ENCODE measurements at places on chromosomes 2 and 18.

GRCh38 chr18:28050545-28050944 lies 126.4 kb downstream of the CDH2 start:
- DNase-seq, result no peak

DNA sequence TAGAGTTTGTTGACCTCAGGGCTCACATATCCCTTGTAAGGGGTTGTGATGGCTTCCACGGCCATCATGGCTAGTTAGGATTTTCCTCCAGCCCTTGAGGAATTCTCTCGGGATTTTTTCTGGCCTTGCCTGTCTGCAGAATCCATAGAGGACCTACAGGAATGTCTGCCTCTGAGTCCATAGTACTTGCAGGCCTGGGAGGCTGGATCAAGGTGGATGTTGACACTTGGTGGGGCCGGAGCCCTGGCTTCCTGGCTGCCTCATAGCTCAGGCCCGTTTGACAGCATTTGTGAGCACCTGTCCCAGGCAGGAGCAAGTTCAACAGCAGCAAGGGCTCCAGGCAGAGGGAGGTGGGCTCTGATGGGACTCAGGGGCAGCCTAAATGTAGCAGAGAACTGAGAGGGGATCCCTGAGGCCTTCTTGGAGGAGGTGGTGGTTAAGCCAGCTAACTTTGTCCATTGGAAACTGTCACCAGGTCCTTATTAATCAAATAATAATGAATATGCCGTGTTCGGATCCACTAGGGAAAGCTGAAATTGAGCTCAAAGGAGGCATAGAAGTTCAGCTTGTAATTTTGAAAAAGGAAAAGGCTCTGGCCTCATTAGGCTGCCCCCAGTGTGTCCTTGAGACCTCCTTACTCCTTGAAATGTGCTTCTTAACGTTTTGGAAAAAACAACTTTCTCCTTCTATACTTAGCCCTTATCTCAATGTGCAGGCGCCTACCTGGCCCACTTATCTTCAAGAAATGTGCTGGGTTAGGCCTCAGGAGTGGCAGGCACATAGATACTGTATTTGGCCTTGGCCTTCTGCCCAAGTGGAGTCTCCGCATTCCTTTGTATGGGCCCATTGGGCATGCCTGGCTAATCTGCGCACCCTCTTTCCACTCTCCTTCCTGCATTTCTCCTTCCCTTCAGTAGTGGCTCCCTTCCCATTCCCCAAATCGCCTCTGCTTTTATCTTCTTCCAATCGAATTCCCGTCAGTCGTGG lies 66.9 kb downstream of the HPCAL1 start:
- DNase-seq, result no peak

- DNase-seq, result peak; percentile 16
Measured at GRCh38 chr18:23585007-23585871, 1.1 kb downstream of the NPC1 start.

GRCh38 chr2:75728614-75729419 lies 18.1 kb upstream of the GCFC2 start:
- DNase-seq, result no peak

DNA sequence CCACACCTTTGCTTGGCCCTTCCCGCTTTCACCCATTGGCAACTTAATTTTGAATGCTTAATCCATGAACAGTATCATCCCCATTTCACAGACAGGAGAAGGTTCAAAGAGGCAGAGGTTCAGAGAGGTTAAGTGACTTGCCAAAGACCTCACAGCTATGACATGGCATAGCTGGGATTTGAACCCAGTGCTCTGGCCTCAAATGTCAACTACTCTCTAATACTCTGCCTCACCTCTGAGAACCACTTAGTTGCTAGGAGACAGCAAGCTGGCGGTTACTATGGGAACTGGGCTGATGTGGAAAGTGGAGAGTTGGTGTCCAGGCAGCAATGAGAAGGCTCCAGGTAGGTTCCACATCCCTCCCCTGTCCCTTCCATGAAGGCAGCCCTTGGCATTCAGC lies 15.8 kb upstream of the PRSS56 start:
- no peak for DNase-seq

- no peak for DNase-seq
Measured at GRCh38 chr2:55223958-55224760, 7.9 kb downstream of the CLHC1 start.

DNA sequence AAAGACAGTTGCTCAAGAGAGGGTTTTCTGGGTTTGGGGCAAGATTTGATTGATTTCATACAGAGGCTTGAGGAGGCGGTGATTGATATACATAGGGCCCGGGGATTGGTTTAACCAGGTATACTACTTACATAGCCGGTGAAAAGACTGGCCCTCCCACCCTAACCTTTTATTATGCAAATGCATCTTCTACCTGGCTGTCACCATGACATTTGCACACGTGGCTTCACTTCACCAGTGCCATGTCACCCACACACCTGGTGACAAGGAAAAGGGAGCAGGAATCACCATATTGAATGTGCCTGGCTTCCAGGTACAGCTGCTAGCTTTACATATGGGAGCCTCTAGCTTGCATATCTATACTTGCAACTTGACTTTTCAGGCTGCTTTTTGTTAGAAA lies 9.7 kb downstream of the ERMN start:
- DNase-seq, result no peak

DNA sequence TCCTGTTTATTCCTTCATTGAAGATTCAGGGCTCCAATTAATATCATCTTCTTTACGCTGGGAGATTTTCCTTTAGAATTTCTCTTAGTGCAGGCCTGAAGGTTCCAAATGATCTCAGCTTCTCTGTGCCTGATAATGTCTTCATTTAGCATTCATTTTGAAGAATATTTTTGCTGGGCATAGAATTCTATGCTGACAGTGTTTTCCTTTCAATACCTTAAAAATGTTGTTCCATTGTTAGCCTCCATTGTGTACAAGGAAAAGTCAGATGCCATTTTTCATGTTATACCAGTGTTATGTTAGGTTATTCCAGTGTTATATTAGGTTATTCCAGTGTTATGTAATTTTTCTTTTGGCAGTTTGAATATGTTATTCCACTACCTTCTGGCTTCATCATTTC lies 14.9 kb upstream of the OR6B3 start:
- DNase-seq, result no peak

GRCh38 chr2:236970656-236971010 lies 115.1 kb upstream of the COPS8 start:
- peak; percentile 63 for DNase-seq

DNA sequence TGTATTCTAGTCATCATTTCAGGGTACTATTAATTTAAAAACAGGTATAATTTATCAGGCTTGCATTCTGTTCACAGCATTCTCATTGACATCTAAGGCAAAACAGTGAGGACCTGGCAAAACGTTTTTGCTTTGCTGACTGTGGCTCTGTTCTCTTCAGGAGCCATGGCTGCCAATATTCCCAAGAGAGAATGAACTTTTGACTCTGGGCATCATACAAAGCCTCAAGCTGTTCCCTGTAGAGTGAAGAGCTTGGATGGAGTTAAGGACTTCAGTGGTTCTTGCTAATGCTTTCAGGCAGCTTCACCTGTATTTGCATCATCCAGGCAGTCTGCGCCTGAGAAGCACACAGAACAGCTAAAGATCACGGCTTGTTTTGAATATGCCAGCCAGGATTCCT lies 65.9 kb upstream of the CAVIN2 start:
- DNase-seq, result no peak

DNA sequence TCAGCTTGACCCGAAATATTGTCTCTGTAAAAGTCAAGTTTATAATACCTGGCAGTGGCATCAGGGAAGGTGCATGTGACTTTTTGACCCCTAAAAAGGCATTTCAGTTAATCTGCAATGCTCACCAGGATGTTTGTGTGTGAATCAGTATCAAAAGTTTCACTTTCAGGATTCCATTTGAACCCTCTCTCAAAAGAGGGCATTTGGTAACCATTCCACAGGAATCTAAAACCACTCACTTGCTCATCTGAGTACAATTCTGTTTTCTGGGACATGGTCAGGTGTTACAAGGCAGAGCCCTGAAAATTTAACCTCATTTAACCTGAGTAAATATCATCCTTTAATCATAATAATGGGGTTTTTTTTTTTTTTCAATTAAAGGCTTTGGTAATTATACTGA lies 77.9 kb upstream of the KLF7 start:
- DNase-seq, result no peak

DNA sequence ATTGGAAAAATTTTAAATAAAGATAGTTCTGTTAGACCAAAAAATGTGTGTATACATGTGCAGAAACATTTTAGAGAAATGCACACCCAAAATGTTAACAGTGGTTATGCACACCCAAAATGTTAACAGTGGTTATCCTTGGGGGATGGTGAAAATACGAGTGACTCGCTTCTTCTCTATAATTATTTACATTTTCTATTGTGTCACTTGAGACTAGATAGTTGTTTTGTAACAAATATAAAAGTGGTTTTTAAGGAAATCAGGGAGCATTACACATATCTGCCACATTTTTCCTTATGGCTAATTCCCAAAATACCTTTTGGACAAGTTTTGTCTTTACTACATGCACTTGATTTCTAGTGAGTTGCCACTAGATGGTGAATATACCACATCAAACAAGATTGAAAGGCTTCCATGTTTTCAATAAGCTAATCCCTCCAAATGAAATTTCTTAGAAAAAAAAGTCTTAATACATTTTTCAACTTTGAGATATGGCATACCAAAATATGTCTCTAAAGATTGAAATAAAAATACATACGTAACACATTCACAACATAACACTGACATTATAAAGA lies 9.0 kb upstream of the HIBCH start:
- peak; percentile 42 for DNase-seq

GRCh38 chr2:25165992-25166875 lies 2.1 kb downstream of the POMC start:
- no peak for DNase-seq

GRCh38 chr18:41872206-41872605 lies 82.8 kb upstream of the PIK3C3 start:
- DNase-seq, result no peak

- no peak for DNase-seq
Measured at GRCh38 chr2:4762951-4763376, 929.2 kb upstream of the SOX11 start.

- DNase-seq, result no peak
Measured at GRCh38 chr2:237310515-237311114, 103.3 kb downstream of the COL6A3 start.

- no peak for DNase-seq
Measured at GRCh38 chr18:6992761-6993160, 124.8 kb downstream of the LAMA1 start.

DNA sequence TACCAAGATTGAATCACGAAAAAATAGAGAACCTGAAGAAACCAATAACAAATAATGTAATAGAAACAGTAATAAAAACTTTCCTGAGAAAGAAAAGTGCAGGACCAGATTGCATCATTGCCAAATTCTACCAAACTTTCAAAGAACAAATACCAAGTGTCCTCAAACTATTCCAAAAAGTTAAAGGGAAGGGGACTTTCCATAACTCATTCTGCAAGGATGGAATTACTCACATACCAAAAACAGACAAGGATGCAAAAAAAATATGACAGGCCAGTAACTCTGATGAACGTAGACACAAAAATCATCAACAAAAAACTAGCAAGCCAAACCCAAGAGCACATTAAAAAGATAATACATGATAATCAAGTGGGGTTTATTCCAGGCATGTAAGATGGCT lies 172.3 kb upstream of the SLC35G4 start:
- DNase-seq, result no peak

- no peak for DNase-seq
Measured at GRCh38 chr18:62346333-62347088, 21.4 kb downstream of the TNFRSF11A start.

GRCh38 chr2:6667326-6667725 lies 198.4 kb downstream of the CMPK2 start:
- no peak for DNase-seq

- DNase-seq, result no peak
Measured at GRCh38 chr2:208819190-208819589, 412.6 kb downstream of the PTH2R start.

DNA sequence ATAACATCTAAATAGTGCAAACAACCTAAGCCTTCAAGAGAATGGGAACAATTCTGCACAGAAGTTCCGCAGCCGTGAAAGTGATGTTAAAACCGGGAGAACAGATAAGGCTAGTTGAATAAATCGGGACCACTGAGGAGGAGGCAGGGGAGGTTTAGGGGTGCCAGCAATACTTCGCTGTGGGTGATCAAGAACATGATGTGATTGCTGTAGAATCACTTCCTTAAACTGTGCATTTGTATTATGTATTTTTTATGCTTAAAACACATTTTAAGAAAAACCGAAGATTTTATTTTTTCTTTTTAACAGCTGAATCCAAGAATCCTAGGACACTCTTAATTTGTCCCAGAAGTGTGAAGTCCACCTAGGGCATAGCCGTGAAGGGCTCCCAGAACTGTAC lies 33.6 kb downstream of the TTC32 start:
- no peak for DNase-seq

GRCh38 chr2:120346026-120346666 lies at the start of gene INHBB:
INHBB (plus strand) TSS chr2:120346136; CDS start chr2:120346189, 53 bp downstream.
- DNase-seq, result no peak

DNA sequence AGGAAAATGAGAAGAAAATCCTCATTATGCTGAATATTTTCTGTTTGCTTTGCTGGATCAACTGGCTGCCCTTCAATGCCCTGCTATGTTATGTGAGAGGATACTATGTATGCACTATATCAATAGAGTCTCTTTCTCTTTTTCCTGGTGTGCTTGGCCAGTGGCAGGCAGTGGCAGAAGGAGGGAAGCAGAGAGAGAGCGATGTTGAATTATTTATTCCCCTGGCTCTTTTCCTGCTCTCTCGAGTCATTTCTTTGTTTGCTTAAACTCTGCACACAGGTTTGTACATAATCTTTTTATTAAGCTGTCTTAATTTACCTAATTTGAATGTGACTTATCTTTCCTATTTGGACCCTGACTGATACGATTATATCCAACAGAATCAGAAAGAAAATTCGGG lies 1727.3 kb downstream of the SUCLG1 start:
- no peak for DNase-seq

- peak; percentile 95 for DNase-seq
Measured at GRCh38 chr2:188787021-188787657, 187.0 kb upstream of the COL3A1 start.

DNA sequence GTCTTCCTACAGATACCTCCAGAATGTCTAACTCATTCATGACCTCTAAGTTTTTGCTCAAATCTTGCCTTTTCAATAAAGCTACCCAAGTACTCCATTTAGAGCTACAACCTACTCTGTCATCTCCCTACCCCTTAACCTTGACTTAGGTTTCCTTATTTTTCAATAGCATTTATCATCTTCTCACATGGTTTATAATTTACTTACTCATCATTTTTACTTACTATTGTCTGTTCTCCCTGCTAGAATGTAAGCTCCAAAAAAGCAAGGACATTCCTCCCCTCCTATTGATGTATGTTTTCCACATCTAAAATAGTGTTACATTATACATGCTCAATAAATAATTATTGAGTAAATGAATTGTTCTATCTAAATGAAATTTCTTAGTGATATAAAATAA lies 3.1 kb upstream of the GCA start:
- DNase-seq, result no peak

- DNase-seq, result no peak
Measured at GRCh38 chr2:8732601-8733000, 50.7 kb downstream of the ID2 start.

DNA sequence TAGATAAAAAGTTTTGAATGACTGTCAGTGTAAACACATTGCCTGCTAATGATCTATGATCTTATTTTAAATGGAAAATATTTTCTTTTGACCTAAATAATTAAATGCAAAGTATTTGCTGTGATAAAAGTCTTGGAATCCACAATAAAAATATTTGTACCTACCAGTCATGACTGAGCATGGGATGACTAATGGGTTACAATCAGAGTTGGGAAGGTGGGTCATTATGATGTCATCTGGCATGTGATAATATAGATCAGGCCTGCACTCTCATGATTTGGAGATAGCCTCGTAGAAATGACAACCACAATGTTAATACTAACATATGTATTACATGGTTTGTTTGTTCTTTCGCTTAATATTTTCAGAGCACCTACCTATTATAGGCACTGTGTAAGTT lies 848.8 kb upstream of the KLHL29 start:
- DNase-seq, result no peak

GRCh38 chr2:204177251-204177976 lies 240.9 kb downstream of the ICOS start:
- no peak for DNase-seq
